Naive thymus-derived CD4-positive, alpha-beta T cell (primary cell): ENCODE measurements at places on chromosomes 5 and 9.
A peak's percentile ranks its signal among the peaks of the same experiment; 100 is the strongest.

DNA sequence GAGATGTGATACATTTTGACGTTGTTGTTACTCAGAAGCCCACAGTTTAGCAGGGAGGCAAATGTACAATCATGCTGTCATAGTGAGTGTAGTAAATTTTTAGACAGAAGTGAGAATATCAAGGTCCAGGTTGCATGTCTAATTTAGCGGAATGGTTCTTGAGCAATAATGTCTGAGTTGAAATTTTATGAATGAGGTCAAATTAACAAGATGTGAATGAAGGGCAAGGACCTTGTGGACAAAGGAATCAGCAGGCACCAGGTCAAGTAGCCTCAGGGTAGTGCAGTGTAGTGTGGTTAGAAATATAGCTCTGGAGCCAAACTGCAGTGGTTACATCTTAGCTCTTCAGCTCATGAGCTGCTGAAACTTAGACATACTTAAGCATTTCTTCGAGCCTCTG is 36.2 kb downstream of the TNFSF8 start:
- H3K36me3 ChIP-seq, result no peaks in the 10 kb centered on the region
- no peaks in the 10 kb centered on the region for H3K27me3 ChIP-seq
- H3K4me1 ChIP-seq, result peaks cover 56% of the 10 kb centered on the region
- H3K4me3 ChIP-seq, result no peak overlapping the region
- no peak for DNase-seq

GRCh38 chr5:53984971-53985370 is 325.4 kb downstream of the ARL15 start:
- DNase-seq, result no peak
- no peaks in the 10 kb centered on the region for H3K4me1 ChIP-seq
- no peaks in the 10 kb centered on the region for H3K27me3 ChIP-seq
- H3K27ac ChIP-seq, result no peak overlapping the region
- no peak overlapping the region for H3K4me3 ChIP-seq
- H3K36me3 ChIP-seq, result no peaks in the 10 kb centered on the region

DNA sequence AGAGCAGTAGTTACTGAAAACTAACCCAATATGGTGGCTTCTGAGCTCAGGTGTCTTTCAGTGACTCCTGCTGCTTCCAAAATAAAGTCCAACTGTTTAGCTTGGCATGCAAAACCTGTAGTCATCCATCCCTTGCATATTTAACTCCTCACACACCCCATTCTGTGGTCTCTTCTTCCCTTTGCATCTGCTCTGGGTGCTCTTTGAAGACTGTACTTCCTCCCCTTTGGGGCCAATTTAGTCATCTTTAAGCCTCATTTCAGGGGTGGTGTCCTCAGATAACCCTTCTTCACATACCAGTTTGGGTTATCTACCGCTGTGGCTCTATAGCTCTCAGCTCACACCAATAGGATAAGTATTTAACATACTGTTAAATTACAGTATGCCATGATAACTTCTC is 209.9 kb upstream of the DMRT1 start:
- DNase-seq, result peak; percentile 18
- H3K36me3 ChIP-seq, result no peaks in the 10 kb centered on the region

DNA sequence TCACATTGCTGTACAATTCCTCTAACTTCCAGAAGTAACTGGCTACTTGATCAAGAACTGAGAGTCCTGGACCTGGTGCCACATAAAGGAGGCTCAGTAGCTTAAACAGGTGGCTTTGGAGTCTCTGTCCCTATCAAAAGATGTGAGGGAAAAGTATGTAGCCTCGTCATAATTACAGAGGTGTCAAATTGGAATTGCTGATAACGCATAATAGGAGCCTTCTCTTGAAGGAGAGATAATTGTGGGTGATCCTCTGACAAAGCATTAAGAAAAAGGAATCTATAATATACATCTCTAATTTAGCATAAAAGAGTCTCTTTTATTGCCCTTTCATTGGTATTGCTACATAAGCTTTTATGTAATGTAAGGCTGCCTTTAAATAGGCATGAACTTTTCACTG is 1246.4 kb upstream of the CDH9 start:
- no peaks in the 10 kb centered on the region for H3K36me3 ChIP-seq
- H3K27me3 ChIP-seq, result no peaks in the 10 kb centered on the region
- H3K4me1 ChIP-seq, result no peaks in the 10 kb centered on the region
- no peak overlapping the region for H3K4me3 ChIP-seq

DNA sequence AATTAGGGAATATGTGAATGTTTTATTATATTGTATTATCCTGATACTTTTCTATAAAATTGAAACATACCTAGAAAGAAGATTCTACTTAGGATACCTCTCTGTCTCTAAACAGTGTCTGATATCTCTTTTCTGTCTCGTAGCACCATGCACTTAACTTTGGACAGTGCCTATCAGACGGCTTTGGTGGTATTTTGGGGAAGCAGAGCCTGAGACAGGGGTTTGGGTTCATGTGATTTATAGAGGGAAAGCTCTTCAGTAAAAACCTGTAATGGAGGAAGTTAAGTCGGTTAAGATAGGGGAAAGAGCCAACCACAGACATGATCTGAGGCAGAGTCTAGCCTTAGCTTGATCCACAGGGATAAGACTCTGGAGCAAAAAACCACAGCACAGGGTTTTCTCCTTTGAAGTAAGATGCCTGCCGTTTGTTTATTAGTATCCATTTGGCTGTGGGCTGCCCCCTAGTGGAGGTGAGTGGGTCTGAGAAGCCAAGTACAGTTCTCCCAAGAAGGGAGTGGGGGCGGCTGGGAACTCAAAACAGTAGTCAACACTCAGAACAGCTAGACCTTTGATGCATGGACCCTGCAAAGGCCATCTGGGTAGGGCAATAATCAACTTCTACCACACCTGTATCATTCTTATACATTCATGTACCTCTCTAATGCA is 141.2 kb upstream of the ASTN2 start:
- peak; percentile 31 for DNase-seq
- no peaks in the 10 kb centered on the region for H3K4me1 ChIP-seq
- H3K36me3 ChIP-seq, result no peaks in the 10 kb centered on the region
- no peak overlapping the region for H3K27ac ChIP-seq
- peaks cover 4% of the 10 kb centered on the region for H3K27me3 ChIP-seq

DNA sequence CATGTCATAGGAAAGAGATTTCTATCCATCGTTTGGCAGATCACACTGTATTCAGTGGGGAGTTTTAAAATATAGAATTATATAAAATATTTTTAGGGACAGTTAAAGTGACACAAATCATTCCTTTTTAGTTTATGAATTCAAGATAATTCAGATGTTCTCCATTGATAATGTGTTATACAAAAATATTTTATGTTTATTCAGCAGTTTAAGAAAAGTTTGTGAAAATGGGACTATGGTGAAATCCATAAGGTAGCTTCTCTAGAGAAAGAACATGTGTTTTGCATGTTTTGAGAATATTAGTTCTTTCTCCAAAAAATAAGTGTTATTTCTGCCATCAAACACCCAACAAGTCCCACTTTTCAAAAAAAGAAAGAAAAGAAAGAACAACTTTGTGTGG is 122.9 kb downstream of the EMB start:
- DNase-seq, result no peak
- H3K36me3 ChIP-seq, result no peaks in the 10 kb centered on the region
- H3K4me1 ChIP-seq, result no peaks in the 10 kb centered on the region
- H3K4me3 ChIP-seq, result no peak overlapping the region

DNA sequence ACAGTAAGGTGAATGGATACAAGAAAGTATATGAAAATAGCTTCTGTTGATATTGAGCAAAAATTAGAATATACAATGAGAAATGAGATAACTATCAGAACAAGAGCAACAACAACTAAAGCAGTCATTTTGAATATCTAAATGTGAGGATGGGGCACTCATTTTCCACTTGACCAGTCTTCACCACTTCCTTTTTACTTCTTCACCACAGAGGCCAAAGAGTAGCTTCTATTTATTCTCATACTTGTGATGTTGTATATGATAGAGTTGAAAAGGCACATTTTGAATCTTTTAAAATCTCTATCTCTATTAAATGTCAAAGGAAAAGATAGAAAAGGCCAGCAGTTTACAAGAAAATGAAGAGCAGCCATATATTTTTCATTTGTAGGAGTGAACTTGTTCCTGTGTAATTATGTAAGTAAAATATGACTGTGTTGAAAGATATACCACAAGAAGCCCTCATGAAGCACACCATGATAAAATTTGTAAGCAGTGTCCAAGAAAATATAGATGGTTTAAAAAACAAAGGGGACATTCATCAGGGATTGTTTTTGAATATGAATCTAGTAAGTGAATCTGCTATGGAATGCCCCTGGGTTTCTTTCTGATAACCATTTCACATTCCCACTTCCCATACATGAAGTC is 39.2 kb downstream of the ADAMTS19 start:
- H3K27me3 ChIP-seq, result no peaks in the 10 kb centered on the region
- H3K4me3 ChIP-seq, result no peak overlapping the region
- H3K4me1 ChIP-seq, result no peaks in the 10 kb centered on the region
- DNase-seq, result no peak

DNA sequence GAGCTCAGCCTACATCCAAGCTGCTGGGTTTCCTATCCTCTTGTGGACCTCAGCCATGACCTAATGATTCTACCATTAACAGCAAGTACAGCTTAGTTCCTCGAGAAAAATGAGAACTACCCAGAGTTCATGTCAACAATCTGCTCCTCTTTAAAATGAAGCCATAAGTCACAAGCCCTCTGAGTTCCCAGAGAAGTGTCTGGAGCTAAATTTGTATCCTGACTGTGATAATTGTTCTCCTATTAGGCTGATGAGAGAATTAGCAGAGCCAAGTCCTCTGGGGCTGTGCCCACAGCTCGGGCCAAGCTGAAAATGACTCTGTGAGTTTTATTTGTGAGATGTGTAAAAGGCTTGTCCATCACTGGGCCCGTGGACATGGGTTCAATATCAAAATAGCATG is 145.1 kb upstream of the SMIM23 start:
- no peak overlapping the region for H3K27ac ChIP-seq
- DNase-seq, result no peak
- no peaks in the 10 kb centered on the region for H3K4me1 ChIP-seq
- no peaks in the 10 kb centered on the region for H3K27me3 ChIP-seq
- H3K4me3 ChIP-seq, result no peak overlapping the region

DNA sequence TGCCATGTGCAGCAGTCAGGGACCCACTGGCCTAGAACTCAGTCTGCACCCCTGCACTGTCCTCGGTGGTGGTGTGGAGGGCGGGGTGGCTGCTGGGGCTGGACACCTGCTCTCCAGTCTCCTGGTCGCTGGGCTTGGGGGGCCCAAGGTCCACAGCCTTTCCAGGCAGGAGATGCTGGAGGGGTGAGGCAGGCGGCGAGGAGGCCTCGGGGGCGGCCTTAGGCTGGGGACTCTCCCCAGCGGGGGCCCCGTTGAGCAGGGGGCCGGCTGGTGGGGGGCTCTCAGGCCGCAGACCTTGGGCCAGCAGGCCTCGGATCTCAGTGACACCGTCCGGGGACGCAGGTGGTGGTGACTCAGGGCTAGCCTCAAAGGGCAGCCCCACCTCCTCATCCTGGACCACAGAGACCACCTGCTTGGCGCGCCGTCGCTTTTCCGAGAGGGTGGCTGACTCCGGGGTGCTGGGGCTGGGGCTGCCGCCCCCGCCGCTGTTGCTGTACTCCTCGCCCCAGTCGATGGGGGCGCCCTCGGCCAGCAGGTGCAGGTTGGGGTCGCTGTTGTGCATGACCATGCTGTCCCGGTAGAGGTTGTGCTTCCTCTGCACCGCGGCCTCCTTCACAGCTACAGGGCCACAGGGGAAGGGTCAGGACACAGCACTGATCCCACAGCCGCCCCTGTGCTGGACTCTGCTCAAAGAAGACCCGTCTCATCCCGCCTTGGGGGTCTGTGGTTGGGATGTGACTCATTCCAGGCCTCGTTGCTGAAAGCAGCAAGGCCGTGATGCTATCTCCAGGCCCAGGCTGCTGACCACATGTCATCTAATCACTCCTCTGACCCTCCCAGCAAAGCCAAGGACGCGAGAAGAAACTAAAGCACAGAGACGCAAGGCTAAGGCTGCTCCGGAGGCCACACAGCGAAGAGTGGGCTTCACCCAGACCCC is 55.8 kb downstream of the LRSAM1 start:
- H3K27me3 ChIP-seq, result no peaks in the 10 kb centered on the region
- H3K4me1 ChIP-seq, result no peaks in the 10 kb centered on the region
- H3K27ac ChIP-seq, result no peak overlapping the region
- no peak for DNase-seq
- no peak overlapping the region for H3K4me3 ChIP-seq
- no peaks in the 10 kb centered on the region for H3K36me3 ChIP-seq

DNA sequence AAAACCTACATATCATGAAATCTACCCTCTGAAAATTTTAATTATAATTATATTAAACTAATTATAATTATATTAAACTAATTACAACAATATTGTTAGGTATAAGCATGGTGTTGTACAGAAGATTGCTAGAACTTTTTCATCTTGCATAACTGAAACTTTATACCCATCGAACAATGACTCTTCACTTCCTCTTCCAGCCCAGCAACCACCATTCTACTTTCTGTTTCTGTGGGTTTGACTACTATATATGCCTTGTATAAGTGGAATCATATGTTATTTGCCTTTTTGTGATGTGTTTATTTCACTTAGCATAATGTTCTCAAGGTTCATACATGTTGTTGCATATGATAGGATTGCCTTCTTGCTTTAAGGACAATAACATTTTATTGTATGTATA is 274.2 kb upstream of the CCNH start:
- no peak for DNase-seq
- no peaks in the 10 kb centered on the region for H3K4me1 ChIP-seq
- no peak overlapping the region for H3K27ac ChIP-seq
- no peaks in the 10 kb centered on the region for H3K27me3 ChIP-seq
- H3K36me3 ChIP-seq, result no peaks in the 10 kb centered on the region
- no peak overlapping the region for H3K4me3 ChIP-seq

DNA sequence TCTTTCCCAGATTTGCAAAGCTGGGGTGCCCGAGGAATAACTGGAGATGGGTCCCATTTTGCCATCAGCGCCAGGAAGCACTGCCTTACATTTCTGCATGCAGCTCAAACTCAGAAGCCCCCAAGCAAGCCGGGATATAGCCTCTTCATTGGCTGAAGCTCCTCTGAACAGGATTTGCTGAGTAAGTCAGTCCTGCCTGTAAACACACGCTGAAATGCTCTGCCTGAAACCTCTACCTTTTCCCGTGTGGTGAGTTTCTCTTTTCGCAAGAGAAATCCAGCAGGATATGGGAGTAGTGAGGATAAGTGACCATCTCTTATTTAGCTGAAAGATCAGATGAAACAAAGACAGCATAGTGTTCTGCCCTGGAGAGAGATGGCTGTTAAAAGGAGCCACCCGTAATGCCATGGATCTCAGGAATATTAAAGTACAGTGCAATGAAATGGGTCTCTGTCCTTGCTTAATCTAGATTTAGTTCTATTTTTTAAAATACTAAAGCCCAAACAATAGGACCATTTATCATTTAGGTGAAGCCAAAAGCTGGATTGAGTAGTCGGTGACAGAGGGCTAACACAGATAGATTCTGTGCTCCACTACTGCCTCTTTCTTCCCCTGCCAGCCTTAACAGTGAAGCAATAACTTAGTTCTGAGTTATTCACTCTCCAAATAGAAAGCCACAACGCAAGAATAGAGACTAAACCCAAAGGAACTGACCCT is 177.5 kb upstream of the PPP2R2B start:
- no peak overlapping the region for H3K27ac ChIP-seq
- DNase-seq, result no peak
- H3K36me3 ChIP-seq, result no peaks in the 10 kb centered on the region
- H3K4me3 ChIP-seq, result no peak overlapping the region
- H3K27me3 ChIP-seq, result no peaks in the 10 kb centered on the region
- no peaks in the 10 kb centered on the region for H3K4me1 ChIP-seq
